ENCODE measurements at places on chromosomes 3 and 15.

- H3K27ac ChIP-seq, result no peak overlapping the region
- no peaks in the 10 kb centered on the region for H3K36me3 ChIP-seq
- peaks cover 1% of the 10 kb centered on the region for H3K4me1 ChIP-seq
- DNase-seq, result no peak
- H3K4me3 ChIP-seq, result no peak overlapping the region
Measured at GRCh38 chr3:151171145-151171757, 31.8 kb downstream of the GPR171 start.

- no peaks in the 10 kb centered on the region for H3K4me1 ChIP-seq
- H3K4me3 ChIP-seq, result no peak overlapping the region
- H3K36me3 ChIP-seq, result no peaks in the 10 kb centered on the region
- no peak overlapping the region for H3K27ac ChIP-seq
- no peak for DNase-seq
Measured at GRCh38 chr3:69443457-69443920, 57.6 kb upstream of the FRMD4B start.

GRCh38 chr3:153896197-153896596 is 225.0 kb upstream of the ARHGEF26 start:
- no peak overlapping the region for H3K27ac ChIP-seq
- no peaks in the 10 kb centered on the region for H3K36me3 ChIP-seq
- no peaks in the 10 kb centered on the region for H3K27me3 ChIP-seq
- DNase-seq, result no peak

GRCh38 chr3:87462228-87462627 is 185.8 kb upstream of the POU1F1 start:
- H3K4me1 ChIP-seq, result no peaks in the 10 kb centered on the region
- no peak for DNase-seq
- no peaks in the 10 kb centered on the region for H3K27me3 ChIP-seq
- H3K27ac ChIP-seq, result no peak overlapping the region
- no peaks in the 10 kb centered on the region for H3K36me3 ChIP-seq
- H3K4me3 ChIP-seq, result no peak overlapping the region

- no peak for DNase-seq
- no peak overlapping the region for H3K4me3 ChIP-seq
- H3K27me3 ChIP-seq, result no peaks in the 10 kb centered on the region
- no peak overlapping the region for H3K27ac ChIP-seq
Measured at GRCh38 chr3:177150970-177151627, 46.2 kb downstream of the TBL1XR1 start.

DNA sequence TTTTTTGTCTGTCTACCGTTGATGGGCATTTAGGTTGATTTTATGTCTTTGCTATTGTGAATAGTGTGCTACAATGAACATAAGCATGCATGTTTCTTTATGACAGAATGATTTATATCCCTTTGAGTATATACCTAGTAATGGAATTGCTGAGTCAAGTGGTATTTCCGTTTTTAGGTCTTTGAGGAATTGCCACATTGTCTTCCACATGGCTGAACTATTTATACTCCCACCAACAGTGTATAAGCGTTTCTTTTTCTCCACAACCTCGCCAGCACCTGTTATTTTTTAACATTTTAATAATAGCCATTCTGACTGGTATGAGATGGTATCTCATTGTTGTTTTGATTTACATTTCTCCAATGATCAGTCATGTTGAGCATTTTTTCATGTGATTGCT is 89.6 kb upstream of the GALNT15 start:
- no peak for DNase-seq
- no peaks in the 10 kb centered on the region for H3K36me3 ChIP-seq
- no peaks in the 10 kb centered on the region for H3K4me1 ChIP-seq

DNA sequence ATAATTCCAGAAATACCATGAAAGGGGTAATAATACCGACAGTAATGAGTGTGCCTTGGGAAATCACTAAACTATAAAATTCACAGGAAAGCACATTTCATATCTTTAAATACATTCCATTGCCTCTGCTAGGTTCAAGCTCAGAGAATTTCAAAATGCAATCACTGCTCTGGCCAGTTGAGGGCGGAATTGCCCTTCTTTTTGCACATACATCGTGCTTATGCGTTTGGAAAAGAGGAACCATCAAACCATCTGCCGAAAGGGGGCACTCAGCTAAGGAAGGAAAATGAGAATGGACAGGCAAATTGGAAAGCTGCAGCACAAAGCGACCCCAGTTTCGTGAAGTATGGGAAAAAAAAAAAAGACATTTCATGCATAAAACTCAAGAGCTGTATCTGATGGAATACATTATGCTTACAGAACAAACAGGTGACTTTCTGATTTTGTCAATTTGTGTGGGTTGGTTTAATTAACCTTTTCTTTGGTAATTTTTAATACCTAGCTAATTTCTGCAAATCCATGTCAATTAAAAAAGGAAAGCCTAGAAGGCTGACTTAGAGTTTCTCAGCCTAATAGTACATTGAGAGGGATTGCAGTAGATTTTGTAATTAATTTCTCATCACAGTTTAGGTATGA is 61.4 kb downstream of the TUSC7 start:
- peak; percentile 82 for DNase-seq
- H3K27me3 ChIP-seq, result no peaks in the 10 kb centered on the region
- H3K36me3 ChIP-seq, result no peaks in the 10 kb centered on the region
- no peak overlapping the region for H3K27ac ChIP-seq
- H3K4me3 ChIP-seq, result no peak overlapping the region

DNA sequence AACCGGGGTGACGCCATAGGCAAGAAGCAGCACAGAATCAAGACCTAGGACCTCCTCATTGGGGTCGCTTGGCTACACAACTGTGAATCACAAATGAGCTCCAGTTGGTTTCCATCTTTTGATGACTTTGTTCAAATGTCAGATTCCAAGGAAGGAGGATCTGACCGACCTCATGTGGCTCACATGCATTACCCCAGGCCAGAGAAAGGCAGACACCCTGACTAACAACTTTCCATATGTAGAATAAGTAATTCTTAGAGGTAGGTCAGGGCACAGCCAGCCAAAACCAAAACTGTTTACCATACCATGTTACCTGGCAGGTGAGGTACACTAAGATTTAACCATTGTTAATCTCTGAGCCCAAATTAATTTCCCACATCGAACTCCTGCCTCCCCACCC is 96.5 kb downstream of the CCNL1 start:
- no peak overlapping the region for H3K4me3 ChIP-seq
- no peaks in the 10 kb centered on the region for H3K27me3 ChIP-seq
- DNase-seq, result no peak

GRCh38 chr3:35946121-35946853 is 307.0 kb downstream of the ARPP21 start:
- no peak overlapping the region for H3K4me3 ChIP-seq
- DNase-seq, result peak; percentile 5
- no peaks in the 10 kb centered on the region for H3K4me1 ChIP-seq
- no peak overlapping the region for H3K27ac ChIP-seq
- H3K36me3 ChIP-seq, result no peaks in the 10 kb centered on the region

- no peaks in the 10 kb centered on the region for H3K4me1 ChIP-seq
- no peak overlapping the region for H3K27ac ChIP-seq
- no peak overlapping the region for H3K4me3 ChIP-seq
- no peaks in the 10 kb centered on the region for H3K36me3 ChIP-seq
- no peak for DNase-seq
Measured at GRCh38 chr3:81752604-81753003, 8.8 kb downstream of the GBE1 start.

DNA sequence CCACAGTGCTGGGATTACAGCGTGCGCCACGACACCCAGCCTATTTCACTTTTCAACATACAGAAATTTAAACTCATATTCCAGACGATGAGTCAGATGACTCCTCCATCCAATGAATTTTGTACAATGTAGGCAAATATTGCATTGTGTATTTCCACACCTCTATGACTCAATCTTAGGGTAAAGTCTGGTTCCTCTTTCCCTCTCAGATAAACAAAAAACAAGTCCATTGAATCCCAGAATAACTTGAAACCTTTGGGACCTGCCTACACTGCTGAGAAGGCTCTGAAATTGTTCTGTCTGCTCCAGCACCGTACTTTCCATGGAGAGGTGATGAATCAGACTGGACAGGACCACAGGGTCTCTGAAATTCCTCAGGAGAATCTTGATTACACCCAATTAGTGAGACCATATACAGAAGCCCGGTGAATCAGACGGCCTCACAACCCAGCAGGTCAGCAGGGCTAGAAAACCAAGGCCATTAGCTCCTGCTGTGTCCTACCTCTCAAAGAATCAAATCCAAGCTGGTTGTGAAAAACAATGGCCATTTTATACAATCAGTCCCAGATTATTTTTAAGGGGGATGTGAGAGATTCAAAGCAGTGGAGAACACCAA is 112.6 kb downstream of the ERC2 start:
- no peak overlapping the region for H3K27ac ChIP-seq
- no peak for DNase-seq
- no peaks in the 10 kb centered on the region for H3K36me3 ChIP-seq
- no peak overlapping the region for H3K4me3 ChIP-seq
- 0 out of 2 replicates have a peak, but pooled peaks cover 1% of the 10 kb centered on the region for H3K4me1 ChIP-seq

DNA sequence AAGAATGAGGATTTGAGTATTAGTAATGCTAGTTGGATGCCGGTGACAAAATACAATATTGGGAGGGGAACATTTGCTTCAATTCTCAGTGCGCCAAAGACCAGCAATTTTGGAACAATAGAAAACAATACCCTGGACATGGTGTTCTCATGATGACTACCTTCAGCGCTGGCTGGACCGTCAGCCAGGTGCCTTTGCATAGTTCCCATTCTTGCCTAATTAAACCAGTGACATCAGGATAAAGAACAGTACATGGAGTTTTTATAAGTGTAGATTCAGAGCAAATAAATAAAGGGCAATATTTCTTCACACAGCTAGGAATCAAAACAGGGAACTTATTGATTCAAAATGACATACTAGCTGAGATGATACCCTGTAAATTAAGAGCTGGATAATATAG is 404.8 kb upstream of the RORA start:
- no peaks in the 10 kb centered on the region for H3K4me1 ChIP-seq
- DNase-seq, result no peak
- H3K27me3 ChIP-seq, result no peaks in the 10 kb centered on the region
- H3K36me3 ChIP-seq, result no peaks in the 10 kb centered on the region
- no peak overlapping the region for H3K27ac ChIP-seq

DNA sequence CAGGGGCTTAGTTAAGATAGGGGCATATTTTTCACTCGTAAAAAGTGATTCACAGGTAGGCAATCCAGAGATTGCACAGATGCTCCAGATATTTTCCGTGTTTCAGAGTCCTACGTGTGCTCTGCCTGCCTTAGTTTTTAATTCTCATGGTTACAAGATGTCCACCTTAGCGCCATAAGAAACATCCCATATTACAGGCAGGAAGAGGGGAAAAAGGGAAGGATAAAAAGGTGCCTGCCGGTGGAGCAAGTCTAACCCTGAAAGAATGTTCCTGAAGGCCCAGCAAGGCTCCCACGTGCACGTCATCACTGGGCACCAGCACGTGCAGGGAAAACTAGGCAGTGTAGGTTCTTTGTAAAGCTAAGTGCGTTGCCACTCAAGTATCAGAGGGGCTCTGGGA is 10.1 kb upstream of the MOBP start:
- no peaks in the 10 kb centered on the region for H3K27me3 ChIP-seq
- H3K27ac ChIP-seq, result no peak overlapping the region
- no peak overlapping the region for H3K4me3 ChIP-seq
- H3K4me1 ChIP-seq, result no peaks in the 10 kb centered on the region

DNA sequence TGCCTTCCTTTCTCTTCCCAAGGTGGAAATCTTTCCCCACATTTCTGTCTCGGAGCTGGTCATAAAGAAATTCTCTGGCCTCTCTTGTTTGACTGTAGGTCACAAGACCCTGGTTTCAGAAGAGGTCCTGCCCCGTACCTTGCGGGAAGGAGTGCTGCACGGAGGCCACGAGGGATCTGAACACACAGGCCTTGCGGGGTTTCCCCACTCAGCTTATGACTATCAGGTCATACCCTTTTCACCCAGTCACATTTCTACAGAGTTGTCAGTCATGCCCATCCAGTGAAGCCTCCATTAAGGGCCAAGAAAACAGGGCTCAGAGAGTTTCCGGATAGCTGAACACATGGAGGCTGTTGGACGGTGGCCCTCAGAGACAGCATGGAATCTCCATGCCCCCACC is 54.7 kb upstream of the ATP13A3 start:
- no peaks in the 10 kb centered on the region for H3K36me3 ChIP-seq
- no peak for DNase-seq
- H3K4me1 ChIP-seq, result no peaks in the 10 kb centered on the region

GRCh38 chr3:149657321-149657925 is 402 bp downstream of the WWTR1 start:
- DNase-seq, result no peak
- H3K27me3 ChIP-seq, result no peaks in the 10 kb centered on the region
- H3K27ac ChIP-seq, result no peak overlapping the region
- H3K4me1 ChIP-seq, result 0 out of 2 replicates have a peak, but pooled peaks cover 1% of the 10 kb centered on the region
- H3K36me3 ChIP-seq, result no peaks in the 10 kb centered on the region
- H3K4me3 ChIP-seq, result peak overlapping the region; percentile 29

DNA sequence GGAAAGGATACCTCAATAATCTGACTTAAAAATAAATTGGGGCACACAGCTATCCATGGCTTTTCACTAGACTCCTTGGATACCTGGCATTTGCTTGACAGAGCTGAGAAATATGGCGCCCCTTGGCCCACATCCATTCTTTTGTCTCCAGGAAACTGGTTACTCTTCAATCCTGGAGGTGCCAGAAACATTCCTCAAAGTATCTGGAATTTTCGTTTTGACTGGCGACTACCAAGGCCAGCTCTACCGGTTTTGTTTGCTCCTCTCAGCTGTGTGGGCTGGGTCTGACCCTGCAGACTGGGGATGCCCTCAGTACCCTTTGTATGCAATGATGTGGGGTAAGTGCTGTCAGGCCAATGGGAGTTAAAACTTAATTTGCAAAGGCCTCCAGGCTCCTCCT is 27.0 kb downstream of the KATNBL1 start:
- no peak overlapping the region for H3K27ac ChIP-seq
- H3K4me1 ChIP-seq, result no peaks in the 10 kb centered on the region
- no peaks in the 10 kb centered on the region for H3K27me3 ChIP-seq
- peaks cover 3% of the 10 kb centered on the region for H3K36me3 ChIP-seq

DNA sequence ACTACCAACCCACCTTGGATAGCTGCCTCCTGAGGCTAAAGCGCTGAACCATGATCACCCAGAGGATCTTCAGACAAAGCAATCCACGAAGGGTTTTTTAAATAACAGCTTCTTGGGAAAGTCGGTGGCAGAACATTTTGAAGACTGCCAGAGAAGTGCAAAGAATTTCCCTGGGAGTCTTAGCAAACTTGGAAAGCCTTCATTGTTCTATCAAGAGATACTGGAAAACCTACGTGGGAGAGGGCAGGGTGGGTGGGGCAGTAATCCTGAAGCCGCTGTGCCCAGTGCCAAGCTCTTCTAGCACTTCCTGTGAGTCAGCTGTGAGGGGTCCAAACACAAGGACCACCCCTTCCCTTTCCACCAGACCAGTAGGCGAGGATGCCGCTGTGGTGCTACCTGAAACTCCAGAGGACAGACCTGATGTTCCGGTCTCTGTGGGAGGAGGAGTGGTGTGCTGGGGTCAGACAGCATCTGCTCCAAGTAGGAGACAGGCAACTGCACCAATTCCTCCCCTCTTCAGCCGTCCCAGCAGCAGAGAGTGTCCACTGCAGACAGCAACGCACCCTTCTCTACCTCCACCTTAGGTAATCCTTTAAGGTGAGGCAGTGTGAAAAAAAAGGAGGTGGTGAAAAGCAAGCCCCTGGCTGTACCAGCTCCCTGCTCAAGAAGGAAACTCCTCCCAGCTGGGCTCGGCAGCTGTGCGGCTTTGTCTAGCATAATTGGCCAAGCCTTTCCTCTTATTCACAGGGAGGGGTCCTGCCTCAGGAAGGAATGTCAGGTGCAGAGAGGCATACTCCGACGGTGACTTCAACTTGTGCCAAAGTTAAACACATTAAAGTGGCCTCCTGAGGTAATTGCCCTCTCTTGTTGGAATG is 99.0 kb downstream of the TMCC1 start:
- peak; percentile 52 for DNase-seq
- H3K4me3 ChIP-seq, result no peak overlapping the region
- H3K27me3 ChIP-seq, result no peaks in the 10 kb centered on the region
- 0 out of 2 replicates have a peak, but pooled peaks cover 2% of the 10 kb centered on the region for H3K4me1 ChIP-seq

- no peaks in the 10 kb centered on the region for H3K36me3 ChIP-seq
- no peak for DNase-seq
Measured at GRCh38 chr3:110015231-110015963, 678.1 kb upstream of the DPPA4 start.

Measured in iPS DF 6.9 (cell line).